ENCODE measurements at places on chromosomes 7 and 10. TPM values are rescaled to one million over a fixed set of nuclear protein-coding genes. Genes with fewer than 3 reads are reported as not detected.

DNA sequence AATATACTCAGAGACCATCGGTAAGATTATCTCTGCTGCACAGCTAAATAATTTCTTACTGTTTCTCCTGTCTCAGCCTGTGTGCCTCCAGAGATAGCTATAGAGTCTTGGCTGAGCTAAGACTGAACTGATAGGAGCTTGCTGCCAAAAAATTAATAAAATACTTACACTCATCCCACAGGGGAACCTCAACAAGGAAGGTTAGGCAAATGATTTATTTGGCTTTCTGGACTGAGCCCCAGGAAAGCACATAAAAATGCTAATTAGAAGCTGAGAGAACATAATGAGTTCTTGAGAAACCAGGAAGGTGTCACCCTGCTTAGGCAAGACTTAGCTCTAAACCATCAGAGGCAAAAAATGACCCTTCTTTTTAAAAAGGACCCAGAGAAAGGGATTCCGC, 534.5 kb downstream of the TNS3 start:
- DNase-seq: no peak

GRCh38 chr10:119368581-119368980, 161.2 kb downstream of the GRK5 start:
- no peak for DNase-seq

DNA sequence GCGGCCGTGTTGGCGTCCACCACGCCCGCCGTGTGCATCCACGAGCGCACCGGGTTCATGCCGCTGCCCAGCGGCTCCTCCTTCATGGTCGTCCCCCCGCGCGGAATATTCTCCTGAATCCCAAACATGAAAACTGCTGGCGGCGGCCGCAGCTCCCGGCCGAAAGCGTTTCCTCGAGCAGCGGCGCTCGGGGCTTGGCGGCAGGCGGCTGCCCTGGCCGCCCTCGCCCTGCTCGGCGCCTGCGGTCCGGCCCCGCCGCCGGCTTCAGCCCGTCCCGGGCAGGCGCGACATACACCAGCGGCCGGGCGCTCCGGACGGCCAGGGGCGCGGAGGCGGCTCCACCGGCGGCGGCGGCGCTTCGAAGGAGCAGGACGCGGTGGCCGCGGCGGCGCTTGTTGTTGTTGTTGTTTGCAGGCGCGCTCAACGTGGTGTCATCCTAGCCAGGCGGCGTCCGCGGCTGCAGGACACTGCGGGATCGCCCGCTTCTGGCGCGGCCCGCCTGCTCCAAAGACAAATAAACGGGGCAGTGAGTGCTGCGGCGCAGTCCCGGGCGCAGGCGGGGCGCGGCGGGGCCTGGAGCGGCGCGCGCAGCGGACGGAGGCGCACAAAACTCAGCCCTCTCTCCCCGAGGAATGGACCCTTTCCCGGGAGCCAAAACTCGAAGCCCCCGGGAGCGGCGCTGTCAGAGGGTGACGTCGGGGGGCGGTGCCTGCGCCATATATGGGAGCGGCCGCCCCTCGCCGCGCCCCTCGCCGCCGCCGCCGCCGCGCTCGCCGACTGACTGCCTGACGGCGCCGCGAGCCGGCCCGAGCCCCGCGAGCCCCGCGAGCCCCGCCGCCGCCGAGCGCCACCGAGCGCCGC, at the start of gene EBF3:
EBF3 (minus strand) TSS at position 634 of the 861 bp plus-strand sequence; CDS start at position 128, 506 bp downstream.
- DNase-seq: peak; percentile 65

Gene OR2A12
- not detected for total RNA-seq

Gene LRRC18
- total RNA-seq: not detected

All from gastrocnemius medialis (tissue), 4 donors.